NCI-H1105 treated with DMSO at 0.1 percent for 48 hours (cell line): ENCODE measurements at places on chromosomes 12 and 14.

DNA sequence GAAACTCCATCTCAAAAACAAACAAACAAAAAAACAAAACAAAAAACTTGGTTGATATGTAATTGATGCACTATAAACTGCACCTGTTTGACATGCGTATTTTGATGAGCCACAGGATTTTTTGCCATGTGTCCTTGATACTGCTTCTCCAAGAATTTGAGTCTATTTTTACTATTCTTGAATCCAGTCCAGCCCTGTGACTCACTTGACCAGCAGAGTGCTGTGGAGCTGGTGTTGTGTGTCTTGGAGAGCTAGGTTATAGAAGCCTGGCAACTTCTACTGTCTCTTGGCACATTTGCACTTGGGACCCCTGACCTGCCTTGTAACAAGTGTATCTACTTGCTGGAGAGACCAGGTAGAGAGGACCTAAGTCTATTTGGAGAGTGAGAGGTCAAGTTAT is 52.0 kb downstream of the KLRG1 start:
- DNase-seq: no peak

GRCh38 chr14:24036169-24036962 is 15.4 kb upstream of the CARMIL3 start:
- peak; percentile 78 for DNase-seq

- DNase-seq: no peak
Observed at GRCh38 chr12:80443974-80444666, at the start of gene PTPRQ. PTPRQ (plus strand) TSS chr12:80444235; CDS start chr12:80444346, 111 bp downstream.

- DNase-seq: no peak
Observed at GRCh38 chr12:70698345-70698744, 61.1 kb upstream of the PTPRB start.
